ENCODE measurements at places on chromosomes 5 and 9. TPM values are rescaled to one million over a fixed set of nuclear protein-coding genes. Genes with fewer than 3 reads are reported as not detected.

GRCh38 chr9:133995012-133995896 is 3.1 kb upstream of the VAV2 start:
- no peak for DNase-seq

The AGXT2 gene
- not detected for total RNA-seq

The GMCL2 gene
- not detected for total RNA-seq

- no peak for DNase-seq
Measured at GRCh38 chr9:110691002-110691549, 22.5 kb downstream of the MUSK start.

DNA sequence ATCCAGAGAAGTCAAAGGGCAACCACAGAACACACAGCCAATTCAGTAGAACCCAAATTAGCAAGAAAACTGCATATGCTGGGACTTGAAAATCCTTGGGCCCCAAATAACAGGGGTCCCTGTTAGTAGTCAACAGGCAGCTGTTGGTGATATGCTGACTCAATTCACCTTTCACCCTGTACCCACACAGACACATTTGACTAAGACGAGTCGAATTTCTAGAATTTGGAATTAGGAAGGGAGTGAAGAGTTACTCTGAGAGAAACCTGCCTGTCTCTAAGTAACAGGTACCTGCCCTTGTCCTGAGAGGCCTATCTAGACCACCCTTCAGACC is 821 bp upstream of the VCP start:
- DNase-seq, result peak; percentile 5

The F12 gene
- total RNA-seq, result not detected

DNA sequence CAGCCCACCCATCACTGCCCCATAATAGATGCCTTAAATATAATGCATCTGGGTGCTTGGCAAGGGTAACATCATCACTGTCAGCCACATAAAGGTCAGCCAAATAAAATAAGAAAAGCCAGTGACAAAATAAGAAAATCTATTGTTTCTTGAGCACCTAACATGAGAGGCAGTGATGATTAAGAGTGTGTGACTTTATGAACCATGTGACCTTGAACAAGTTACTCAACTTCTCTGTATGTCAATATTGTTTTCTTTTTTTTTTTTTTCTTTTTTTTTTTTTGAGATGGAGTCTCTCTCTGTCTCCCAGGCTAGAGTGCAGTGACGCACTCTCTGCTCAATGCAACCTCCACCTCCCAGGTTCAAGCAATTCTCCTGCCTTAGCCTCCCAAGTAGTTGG is 98.7 kb downstream of the CDK5RAP2 start:
- no peak for DNase-seq

The SLC6A18 gene
- not detected for total RNA-seq

DNA sequence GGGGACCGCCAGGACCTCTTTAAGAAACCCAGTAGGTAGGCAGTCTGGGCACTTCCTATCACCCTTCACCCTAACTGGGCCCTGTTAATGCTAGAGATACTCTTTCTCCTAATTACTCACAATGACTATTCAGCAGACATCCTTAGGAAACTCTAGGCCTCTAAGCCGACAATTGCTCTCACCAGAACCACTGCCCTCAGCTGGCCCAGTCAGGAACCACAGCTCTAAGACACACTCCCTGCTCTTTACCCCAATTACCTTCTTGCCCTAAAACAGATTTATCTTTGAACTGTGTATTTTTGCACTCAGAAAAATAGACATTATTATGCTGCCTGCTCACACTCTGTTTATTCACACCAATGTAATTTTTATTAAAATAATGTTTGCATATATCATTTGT is 432.6 kb upstream of the SLC30A5 start:
- no peak for DNase-seq

GRCh38 chr9:113155911-113156588 is 5.2 kb downstream of the SLC31A2 start:
- DNase-seq, result no peak

DNA sequence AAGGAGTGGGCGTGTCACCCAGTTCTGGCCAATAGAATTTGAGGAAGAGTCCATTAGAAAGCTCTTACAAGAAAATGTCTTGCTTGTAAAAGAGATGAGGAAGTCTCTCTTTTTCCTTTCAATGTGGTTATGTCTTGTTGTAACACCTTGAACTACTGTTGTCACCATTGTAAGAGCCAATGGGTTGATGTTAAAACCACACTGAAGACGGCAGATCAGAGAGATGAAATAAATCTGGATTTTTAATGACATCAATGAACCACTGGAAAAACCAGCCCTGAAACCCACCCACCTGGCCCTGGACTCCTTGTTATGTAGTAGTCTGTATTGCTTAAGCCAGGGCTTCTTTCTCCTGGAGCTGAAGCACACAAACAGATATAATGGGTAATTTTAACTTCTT is 83.8 kb upstream of the ERCC6L2 start:
- DNase-seq, result no peak

The IFNA21 gene
- not detected for total RNA-seq
